ENCODE measurements at places on chromosomes 4 and X.

- no peak for DNase-seq
Measured at GRCh38 chrX:15745179-15745578, 7.1 kb downstream of the CA5B start.

DNA sequence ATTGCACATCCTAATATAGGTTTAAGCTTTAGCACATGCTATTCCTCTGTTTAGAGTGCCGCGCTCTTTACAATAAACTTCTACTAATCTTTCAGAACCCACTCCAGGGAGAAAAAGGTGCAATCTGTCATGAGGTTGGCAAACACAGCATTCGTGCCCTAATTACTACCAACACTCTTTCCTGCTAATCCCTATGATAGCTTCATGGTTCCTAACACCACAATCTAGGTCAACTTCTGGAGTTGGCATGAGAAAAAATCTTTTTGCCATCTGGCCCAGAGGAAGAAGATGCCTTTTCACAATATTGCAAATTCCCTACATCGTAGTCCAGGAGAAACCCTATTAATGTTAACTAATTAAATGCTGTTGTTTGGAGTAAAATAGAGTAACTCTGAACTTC, 39.6 kb downstream of the TMA16 start:
- no peak for DNase-seq

- DNase-seq = peak; percentile 76
Measured at GRCh38 chr4:53963781-53964180, 100.6 kb downstream of the CHIC2 start.

GRCh38 chrX:28638775-28639174, 51.5 kb downstream of the IL1RAPL1 start:
- DNase-seq = no peak

GRCh38 chr4:4766564-4766963, 92.9 kb upstream of the MSX1 start:
- DNase-seq = no peak

Measured in SHP77 treated with DMSO at 0.1 percent for 48 hours (cell line).